ENCODE measurements at places on chromosomes 4 and X.

- no peak for DNase-seq
Measured at GRCh38 chr4:11847167-11847566, 418.5 kb upstream of the HS3ST1 start.

DNA sequence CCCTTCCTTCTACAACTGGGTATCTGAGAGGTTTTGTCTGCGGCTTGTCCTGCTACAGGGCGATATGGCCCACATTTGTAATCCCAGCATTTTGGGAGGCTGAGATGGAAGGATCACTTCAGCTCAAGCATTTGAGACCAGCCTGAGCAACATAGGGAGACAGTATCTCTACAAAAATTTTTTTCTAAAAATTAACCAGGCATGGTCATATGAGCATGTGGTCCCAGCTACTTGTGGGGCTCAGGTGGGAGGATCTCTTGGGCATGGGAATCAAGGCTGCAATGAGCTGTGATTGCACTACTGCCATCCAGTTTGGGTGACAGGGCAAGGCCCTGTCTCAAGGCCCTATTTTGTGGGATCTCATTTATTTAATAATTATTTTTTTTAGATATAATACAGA is 420.6 kb upstream of the PABPC4L start:
- no peak for DNase-seq

DNA sequence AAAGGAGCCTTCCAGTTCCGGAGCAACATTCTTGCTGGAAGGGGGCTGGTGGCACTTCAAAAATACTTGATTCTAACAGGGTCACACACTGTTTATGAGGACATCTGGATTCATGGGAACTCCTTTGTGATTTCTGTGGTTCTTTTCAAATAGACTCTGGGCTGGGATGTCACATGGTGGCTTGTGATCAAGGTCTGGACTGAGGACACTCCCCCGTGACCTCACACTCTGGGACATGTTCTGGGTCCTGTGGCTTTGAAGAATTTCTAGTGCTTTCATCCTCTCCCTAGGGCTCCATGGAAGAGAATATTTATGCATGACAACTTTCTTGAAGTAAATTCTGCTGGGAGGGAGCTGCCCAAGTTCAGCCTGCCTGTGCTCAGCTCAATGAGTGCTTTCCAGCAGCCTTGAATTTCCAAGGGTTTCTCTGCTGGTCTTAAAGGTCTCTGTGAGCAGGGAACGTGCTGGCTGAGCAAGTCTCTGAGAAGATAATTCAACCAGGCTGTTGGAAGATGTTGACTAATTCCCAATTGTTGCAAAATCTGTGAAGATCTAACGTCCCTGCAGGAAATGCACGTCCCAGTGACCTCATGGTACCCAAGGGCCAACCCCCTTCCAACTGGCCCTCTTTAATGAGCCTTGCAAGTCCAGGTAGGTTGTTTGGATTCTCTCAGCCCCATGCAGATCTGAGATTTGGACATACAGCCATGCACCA is 36.3 kb downstream of the GPR143 start:
- no peak for DNase-seq

GRCh38 chr4:183478123-183478522 is 26.7 kb upstream of the ING2 start:
- no peak for DNase-seq

DNA sequence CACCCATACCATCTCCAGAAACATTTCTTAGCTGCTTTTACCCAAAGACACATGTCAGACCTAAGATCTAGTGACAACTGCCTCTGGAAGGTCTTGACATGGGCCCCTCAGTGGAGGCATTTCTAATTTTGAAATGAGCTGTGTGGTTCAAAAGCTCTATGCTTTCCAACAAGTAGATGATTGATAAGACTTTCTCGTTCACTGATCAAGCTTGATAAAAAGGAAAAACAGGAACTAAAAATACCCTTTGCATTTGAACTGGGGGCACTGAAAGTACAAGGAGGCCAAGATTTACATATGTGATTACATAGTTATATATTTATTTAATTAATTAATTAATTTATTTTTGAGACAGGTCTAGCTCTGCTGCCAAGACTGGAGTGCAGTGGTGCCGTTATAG is 61.3 kb upstream of the SCOC start:
- DNase-seq = no peak

DNA sequence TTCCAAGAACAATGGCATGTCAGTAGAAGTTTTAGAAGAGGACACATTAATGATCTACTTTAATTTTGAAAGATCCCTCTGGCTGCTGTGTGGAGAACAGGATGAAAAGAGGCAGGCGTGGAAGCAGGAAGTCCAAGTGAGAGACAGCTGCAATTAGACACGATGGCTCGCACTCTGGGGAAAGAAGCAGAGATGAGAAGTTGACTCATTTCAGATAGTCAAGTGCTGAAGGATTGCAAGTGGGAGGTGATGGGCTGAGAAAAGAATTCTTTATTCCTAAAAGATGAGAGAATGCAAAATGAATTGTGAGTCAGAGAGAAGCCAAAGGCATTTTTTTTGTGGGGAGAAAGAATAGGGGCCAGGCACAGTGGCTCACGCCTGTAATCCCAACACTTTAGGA is 16.5 kb downstream of the RXFP1 start:
- no peak for DNase-seq

- no peak for DNase-seq
Measured at GRCh38 chr4:88628746-88629145, 36.5 kb downstream of the HERC3 start.

Data from Caco-2 (cell line).